ENCODE measurements at places on chromosomes 13 and 19.

- no peak for DNase-seq
These were observed 157.5 kb downstream of the DLEU7 start for GRCh38 chr13:50685956-50686355.

- DNase-seq = no peak
These were observed 4.7 kb downstream of the SIGLEC7 start for GRCh38 chr19:51146751-51147150.

DNA sequence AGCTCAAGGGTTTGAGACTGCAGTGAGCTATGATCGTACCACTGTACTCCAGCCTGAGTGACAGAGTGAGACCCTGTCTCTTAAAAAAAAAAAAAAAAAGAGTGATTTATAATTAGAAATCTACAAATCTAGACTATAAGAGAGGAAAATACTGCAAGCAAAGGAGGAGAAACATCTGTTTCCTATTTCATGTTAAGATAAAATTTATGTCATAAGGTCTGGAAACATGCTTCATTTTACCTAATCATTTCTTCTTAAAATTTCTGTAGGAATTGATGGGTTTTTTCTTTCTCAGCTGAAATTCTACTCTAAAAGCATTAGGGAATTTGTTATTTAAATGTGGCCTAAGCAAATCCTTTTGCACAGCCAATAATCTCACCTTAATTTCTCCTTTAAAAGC lies 53.2 kb downstream of the C13orf42 start:
- DNase-seq = no peak

DNA sequence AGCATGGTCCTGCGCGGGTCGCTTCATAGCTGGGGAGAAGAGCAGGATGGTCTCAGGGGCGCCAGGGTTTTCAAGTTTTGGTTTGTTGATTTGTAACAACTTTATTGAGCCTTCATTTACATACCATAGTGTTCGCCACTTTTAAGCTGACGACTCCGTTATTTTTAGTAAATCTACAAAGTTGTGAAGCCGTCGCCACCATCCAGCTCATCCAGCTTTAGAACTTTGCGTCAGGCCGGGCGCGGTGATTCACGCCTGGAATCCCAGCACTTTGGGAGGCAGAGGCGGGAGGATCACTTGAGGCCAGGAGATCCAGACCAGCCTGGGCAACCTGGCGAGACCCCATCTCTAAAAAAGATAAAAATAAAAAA lies 404 bp downstream of the C19orf44 start:
- DNase-seq = no peak

- peak; percentile 63 for DNase-seq
These were observed 36.5 kb upstream of the ZNF527 start for GRCh38 chr19:37334179-37335071.

DNA sequence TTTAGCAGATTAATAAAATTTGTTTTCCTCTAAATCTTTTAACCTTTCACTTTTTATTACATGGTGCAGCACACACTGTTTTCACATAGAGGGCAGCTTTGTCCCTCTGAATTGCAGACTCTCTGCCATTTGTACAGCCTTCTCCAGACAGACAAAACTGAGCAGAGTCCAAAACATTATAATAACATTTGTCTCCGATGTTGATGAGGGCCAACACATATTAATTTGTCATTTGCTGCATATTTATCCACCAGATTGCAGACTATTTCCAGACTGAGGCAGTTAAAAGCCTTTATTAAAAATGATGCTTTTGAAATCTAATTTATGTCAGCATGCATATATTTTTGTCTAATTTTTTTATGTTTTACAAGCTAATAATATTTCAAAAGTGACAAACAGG lies 1251.9 kb upstream of the SLC10A2 start:
- no peak for DNase-seq

Measured in NCI-H2029 treated with DMSO at 0.1 percent for 48 hours (cell line).